NCI-H524 treated with DMSO at 0.1 percent for 48 hours (cell line): ENCODE measurements at places on chromosomes 5 and 9.

GRCh38 chr9:35675204-35675603, 1.5 kb downstream of the CA9 start:
- DNase-seq = no peak

DNA sequence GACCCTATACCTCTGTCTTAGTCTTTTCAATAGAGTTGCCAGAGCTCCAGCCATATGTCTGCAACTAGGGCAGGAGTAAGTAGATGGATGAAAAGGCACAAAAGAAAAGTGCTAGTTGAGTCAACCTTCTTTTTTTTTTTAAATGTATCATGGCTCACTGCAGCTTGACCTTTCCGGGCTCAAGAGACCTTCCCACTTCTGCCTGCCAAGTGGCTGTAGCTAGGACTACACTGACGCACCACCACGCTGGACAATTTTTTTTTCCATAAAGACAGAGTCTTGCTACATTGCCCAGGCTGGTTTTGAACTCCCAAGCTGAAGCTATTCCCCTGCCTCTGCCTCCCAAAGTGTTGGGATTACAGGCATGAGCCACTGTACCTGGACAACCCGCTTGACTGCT, 27.3 kb downstream of the FOXE1 start:
- no peak for DNase-seq

DNA sequence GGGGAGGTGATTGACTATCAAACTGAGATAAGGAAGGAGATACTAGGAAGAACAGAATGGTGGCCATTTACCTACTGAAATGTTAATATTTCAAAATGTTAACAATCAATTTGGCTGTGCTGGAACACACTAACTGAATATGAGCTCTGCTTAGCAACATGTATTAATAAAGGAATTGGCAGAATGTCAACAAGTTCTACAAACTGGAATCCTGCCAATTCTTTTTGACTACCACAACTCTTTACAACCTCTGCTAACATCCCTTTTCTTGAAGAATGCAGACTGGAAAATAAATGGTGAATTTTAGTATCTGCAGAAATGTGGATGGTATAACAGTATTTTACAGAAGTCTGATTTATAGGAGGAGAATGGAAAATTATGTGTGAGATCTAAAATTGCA, 446.4 kb downstream of the ISL1 start:
- no peak for DNase-seq

- DNase-seq = no peak
Observed at GRCh38 chr9:108996643-108997042, 16.7 kb downstream of the CTNNAL1 start.

DNA sequence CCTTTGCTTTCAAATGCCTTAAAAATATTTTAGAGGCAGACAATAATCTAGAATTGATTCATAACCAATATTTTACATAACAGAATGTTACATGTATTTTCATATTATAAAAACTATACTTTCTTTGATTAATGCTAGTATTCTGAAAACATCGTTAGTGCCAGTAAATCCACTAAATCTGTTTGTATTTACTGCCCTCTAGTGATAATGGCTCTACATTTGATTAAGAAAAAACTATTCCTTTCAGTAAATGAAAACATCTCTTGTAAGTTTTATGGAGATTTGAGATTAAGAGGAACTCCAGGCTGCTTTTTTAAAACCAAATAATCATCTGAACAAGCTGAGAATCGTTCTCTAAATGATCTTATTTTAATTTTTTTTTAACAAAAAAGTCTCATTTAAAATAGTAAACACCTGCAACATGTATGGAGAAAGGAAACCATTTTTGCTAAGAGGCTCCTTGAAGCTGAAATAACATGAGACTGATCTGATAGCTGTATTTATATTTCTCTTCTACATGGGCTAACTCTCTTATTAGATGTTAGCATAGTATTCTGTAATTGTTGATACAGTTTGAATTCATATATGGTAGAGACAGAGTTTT, 424.7 kb downstream of the RAB3C start:
- DNase-seq = no peak
